ENCODE measurements at places on chromosomes 3 and 15. TPM values are rescaled to one million over a fixed set of nuclear protein-coding genes. Genes with fewer than 3 reads are reported as not detected.

MYO5C gene
- 1.2 TPM for total RNA-seq

TCAIM gene
- total RNA-seq = 7.6 TPM

IGSF10 gene
- 0.10 TPM for total RNA-seq

INSYN1 gene
- total RNA-seq = not detected

LOXL1 gene
- 0.73 TPM for total RNA-seq
